ENCODE measurements at places on chromosomes 1 and 21.

DNA sequence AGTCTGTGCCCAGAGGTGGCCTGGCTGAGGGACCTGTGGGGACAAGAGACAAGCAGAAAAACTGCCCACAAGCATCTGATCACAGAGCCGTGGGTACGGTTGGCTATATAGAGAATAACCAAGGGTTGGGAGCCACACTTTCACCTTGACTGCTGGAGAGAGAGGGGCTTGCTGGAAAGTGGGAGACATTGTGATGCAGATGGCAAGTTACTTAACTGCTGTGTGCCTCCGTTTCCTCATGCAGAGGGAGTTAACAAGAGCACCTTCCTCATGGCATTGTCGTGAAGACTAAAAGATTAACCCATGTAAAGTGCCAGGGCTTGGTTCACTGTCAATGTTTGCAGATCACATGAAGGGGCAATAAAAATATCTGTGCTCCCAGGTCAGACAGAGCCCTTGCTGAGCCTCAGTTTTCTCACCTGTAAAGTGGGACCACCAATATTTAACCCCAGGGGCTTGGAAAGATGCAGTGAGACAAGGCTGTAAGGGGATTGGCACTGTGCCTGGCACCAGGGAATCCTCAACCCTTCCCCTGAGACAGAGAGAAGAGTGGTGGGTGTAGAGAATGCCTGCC, 52.8 kb downstream of the SDC3 start:
- no peak for DNase-seq

DNA sequence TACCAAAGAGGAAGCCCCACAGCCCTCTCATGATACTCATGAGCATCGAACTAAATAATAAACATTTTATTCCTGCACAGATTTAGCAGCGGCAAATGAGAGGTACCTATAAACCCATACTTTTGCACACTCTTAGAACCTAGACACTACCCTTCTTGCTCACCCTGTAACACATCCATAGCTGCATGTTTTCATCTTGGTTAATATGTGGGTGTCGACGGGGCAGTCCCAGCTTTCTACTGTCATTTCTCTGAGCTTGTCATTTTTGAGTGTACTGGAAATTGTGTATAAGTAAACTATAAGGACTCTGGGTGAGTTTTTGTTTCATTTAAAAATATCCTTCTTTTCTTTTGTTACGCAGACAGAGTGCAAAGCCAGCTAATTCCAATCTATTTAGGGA, 25.5 kb downstream of the OVGP1 start:
- no peak for DNase-seq

DNA sequence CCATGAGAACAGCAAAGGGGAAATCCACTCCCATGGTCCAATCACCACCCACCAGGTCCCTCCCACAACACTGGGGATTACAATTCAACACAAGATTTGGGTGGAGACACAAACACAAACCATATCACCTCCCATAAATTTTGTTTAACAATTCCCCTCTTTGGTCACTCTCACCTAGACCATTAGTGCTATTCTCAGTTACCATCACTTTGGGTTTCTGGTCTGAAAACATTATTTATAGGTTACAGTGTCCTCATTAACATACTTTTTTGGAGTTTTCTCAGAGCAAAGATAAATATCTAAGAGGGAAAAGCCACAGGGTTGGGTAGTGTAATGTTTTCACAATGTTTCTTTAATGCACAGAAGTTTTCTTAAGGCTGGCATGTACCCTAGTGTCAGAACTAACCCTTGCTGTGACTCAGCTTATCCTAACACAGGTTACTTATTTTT, 47.7 kb upstream of the DNAH14 start:
- DNase-seq = no peak

DNA sequence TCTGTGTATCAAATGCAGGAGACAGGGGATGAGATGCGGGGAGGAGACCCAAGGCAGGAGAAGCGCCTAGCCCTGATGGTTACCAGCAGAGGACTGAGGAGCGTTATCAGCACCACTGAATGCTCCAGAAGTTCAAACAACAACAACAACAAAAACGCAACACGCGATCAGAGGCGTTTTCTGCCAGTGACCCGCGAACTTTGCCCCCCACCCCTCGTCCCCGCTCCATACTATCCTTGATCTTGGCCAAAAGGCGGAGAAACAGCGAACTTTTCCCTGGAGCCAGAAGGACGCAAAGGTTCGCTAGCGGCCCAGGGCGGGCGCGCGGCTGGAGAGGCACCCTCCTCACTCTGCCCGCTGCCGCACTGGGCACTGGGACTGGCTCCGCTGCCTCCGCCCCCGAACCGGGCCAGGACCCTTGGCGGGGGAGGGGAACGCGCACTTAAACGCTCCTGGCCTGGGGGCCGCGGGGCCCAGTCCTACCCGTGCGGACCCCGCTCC, 699 bp downstream of the ECHDC2 start:
- no peak for DNase-seq

DNA sequence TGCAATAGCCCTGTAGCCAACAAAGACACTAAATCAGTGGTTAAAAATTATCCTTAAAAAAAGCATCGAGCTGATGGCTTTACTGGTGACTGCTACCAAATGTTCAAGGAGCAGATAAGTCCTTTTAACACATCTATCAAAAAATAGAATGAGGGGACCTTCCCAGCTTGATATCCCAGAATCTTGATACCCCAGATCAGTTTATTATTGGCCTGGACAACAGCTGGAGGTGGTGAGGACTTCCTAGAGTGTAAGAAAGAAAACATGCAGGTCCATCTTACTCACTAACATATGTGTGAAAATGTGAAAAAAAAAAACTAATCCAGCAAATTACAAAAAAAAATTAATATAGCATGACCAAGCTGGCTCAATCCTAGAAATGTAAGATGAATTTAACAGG, 21.3 kb downstream of the CHIT1 start:
- no peak for DNase-seq

DNA sequence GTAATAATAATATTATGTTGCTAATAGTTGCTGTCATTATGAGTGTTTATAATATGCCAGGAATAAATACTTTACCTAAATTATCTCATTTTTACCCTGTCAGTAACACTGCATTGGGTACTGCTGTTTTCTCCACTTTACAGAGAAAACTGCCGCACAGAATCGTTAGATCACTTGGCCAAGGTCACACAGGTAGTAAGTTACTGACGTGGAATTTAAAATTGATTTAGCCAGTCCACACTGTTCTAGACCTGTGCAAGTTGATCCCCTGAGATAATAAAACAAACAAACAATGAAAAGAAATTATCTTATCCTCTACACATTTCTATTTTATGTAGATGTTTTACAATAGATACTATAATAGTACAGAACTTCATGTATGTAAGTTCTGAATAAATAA, 174.1 kb downstream of the ROR1 start:
- DNase-seq = no peak

DNA sequence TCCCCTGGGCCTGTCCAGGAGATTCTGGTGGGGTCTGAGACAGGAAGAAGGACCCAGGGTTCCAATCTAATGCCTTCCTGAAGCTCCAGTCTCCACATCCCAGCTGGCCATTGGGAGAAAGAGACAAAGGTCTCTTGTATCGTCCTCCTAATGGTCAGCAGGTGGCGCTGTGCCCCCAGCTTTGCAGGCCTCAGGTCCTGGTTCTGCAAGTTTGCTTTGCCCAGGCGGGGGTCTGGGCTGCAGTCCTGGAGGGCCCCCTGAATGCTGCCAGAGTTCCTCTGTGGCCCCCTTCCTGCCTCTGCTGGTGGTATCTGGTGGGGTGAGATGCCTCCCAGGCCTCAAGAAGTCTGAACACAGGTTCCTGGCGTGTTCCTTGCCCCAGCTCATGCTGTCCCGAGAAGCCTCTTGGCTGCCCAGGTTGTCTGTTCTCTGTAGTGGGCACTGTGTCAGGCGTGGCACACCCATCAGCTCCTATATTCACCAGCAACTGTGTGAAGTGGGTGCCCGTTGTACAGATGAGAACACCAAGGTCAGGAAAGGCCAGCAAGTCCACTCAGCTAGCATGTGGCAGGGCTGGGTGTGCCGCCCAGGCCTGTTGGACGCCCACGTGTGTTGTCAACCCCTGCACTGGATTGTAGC, 33.8 kb upstream of the CSF3R start:
- DNase-seq = peak; percentile 68

DNA sequence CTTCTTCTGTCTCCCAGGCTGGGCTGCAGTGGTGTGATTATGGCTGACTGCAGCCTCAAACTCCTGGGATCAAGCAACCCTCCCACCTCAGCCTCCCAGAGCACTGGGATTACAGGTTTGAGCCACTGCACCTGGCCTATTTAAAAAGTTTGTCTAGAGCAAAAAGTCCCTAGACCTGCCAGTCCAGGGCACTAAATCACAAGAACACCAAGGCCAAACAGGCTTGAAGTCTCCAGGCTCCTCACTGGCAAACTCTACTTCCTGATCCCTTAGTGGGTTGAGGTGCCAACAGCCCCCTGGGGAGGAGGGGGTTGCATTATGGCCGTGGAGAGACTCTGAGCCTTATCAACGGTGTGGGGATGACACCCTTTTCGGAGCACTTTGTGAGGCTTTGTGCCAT, 76.0 kb downstream of the CLIC6 start:
- DNase-seq = no peak

DNA sequence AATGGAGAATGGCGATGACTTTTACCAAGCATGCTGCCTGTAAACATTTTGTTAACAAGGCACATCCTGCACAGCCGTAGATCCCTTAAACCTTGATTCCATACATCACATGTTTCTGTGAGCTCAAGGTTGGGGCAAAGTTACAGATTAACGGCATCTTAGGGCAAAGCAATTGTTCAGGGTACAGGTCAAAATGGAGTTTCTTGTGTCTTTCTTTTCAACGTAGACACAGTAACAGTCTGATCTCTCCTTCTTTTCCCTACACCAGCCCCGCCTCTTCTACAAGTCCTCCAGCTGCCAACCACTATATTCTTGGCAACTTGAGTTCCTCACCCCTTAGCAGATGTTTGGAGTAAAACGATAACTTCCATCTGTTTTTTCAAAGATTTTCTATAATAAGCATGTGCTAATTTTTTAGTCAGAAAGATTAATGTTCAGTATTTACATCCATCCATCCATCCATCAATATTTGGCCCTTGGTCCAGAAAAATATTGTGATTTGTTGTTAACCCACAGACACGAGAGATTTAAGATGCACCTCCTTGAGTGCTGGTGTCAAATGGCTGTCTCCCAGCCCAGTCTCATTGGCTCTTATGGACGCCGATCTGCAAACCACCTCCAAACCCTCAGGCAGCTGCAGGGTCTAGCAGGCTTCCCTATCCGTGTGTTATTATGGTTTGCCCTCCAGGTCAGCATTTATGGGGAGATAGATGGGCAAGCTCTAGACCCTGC, 3.8 kb downstream of the DNALI1 start:
- no peak for DNase-seq

- DNase-seq = no peak
Observed at GRCh38 chr1:108712606-108713150, at the start of gene FNDC7. Gene FNDC7, plus strand, starts transcription at chr1:108712908. Its CDS starts 26 bp downstream, at chr1:108712934.

DNA sequence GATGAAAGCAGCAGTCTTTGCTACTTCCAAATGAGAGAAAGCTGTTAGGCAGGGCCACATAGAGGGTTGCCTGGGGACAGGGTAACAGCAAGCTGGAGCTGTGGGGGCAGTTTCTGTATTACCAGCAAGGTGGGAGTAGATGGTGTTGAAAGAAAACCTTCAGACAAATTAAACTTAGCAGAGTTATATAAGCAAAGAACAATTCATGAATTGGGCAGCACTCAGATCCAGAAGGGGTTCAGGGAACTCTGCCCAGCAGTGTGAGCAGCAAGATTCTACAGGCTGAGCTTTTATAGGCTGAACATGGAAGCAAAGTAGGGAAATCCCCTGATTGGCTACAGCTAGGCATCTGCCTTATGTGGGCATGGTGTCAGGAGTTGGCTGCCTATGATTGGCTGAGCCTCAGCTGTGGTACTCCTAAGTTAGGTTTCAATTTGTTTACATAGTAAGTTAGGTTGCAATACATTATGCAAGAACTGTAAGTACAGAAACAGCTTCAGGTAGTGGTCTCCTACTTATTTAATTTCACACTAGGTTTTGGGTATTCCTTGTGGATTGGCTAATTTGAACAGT, 64.1 kb upstream of the TMPRSS2 start:
- DNase-seq = no peak

GRCh38 chr1:162700131-162700530, 67.9 kb downstream of the DDR2 start:
- no peak for DNase-seq

- no peak for DNase-seq
Observed at GRCh38 chr1:245197911-245198379, 43.2 kb downstream of the KIF26B start.

DNA sequence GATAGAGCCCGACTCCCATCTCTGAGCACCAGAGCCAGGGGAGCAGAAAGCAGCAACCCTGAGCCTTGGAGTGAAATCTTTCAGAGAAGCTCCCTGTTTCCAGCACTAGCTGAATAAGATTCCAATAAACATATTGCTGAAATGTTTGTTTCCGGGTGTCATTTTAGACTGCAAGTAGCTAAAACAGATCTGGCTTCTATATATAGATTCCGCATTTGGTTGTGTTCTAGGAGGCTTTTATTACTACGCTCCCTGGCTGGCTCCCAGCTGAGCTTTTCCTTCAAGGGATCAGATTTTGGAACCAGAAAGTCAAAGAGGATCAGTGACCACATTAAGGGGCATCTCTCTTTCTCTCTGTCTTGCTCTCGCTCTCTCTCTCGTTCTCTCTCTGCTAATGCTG, 88.2 kb downstream of the PAPPA2 start:
- DNase-seq = no peak

DNA sequence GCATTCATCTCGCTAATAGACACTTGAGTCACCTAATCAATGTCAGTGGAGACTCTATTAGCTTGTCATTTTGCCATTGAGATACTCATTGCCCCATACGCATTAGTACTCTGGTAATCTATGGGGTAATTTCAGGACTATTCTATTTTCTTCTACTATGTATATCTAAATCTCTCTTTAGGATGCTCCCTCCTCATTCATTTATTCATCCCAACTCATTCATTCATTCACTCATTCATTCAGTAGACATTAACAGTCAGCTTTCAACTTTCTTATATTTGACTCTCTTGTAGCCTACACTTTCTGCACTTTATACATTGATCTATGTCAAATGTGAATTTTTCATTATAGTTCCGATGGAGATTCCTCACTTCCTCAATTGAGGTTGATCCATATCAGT, 170.9 kb downstream of the ASTN1 start:
- no peak for DNase-seq
